ENCODE measurements at places on chromosomes 12 and 14. TPM values are rescaled to one million over a fixed set of nuclear protein-coding genes. Genes with fewer than 3 reads are reported as not detected.

- no peak for DNase-seq
These were observed 27.9 kb upstream of the ATP2A2 start for GRCh38 chr12:110253176-110253575.

DNA sequence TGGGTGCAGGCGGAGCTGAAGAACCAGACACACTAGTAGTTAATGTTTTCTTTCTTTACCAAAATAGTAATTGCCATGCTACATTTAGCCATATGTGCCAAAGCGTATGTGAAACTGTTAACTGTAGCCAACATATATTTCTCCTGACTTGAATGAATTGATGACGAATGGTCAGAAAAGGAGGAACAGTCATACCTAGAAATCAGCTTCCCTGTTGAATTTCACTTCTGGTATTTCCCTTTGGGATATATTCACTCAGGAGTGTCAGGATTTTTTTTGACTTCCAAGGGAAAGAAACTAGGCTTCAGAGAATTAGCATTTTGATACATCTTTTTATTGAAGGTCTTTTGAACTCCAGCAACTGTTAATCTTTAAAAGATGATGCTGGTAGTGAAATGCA, 87.0 kb downstream of the ERC1 start:
- DNase-seq, result no peak

DNA sequence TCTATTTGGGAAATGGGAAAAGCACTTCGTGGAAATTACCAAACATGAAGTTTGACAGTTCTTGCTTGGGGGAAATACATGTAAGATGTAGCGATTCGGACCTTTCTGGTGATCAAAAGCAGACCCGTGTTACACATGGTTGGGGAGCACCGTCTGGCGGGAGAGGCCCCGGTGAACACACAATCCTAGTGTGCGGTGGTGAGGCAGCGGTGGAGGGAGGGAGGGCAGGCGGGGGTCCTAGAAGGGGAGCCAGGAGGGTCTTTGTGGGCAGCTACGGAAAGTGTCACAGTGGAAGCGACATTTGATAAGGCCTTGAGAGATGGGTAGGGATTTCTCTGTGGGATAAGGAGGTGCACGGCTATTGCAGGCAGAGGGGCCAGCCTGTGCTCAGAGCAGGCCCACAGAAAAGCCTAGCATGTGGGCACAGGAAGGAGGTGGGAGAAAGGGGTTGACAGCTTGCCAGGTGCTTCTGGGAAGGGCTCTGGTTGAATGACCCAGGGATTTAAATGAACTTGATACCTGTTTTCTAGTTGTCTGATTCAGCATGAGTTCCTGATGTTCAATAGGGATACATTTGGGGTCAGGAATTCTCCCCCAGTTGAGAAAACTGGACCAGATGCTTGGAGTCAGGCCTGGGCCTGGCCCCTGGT, 7.2 kb downstream of the MVK start:
- no peak for DNase-seq

GRCh38 chr14:65790172-65790815, 377.8 kb downstream of the FUT8 start:
- DNase-seq, result peak; percentile 61

Gene CELA1
- polyA plus RNA-seq, result not detected

Measured in brain (organoid and tissue), 16 donors.